Natural killer cell (primary cell): ENCODE measurements at places on chromosomes 4 and X. TPM values are rescaled to one million over a fixed set of nuclear protein-coding genes. Genes with fewer than 3 reads are reported as not detected.

The ZCCHC12 gene
- not detected for total RNA-seq

The CXCL11 gene
- not detected for total RNA-seq

GRCh38 chrX:123990602-123991001 is 29.1 kb downstream of the STAG2 start:
- no peak for DNase-seq

The KANTR gene
- total RNA-seq, result 17.1 TPM

DNA sequence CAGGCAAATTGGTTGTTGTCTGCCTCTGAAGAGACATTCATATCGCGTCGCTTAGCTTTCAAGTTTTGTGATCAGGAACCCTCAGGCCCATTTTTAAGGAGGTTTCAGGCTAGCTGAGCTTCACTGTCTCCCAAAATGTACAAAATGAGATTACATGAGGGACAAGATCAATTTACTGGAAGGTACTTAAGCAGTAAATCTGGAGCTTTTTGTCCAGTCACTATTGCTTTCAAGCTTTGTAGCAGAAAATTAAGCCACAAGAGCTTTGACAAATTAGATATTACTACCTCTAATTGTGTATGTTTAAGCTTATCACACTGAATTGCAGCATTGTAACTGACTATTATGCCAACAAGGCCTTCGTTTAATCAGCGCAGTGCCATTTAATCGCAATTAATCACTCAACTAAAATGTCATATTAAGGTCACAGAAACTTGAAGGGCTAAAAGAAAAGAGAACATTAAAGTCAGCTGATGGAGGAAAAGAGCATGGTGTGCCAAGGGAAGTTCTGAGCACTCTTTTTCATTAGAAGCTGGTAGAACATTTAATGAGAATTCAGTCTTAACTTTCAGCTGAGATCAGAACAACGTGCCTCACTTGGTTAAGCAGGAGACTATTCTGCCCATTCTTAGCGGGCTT is 353.0 kb downstream of the FBXO8 start:
- no peak for DNase-seq

GRCh38 chr4:31294655-31295480 is 574.7 kb downstream of the PCDH7 start:
- DNase-seq, result no peak

- DNase-seq, result no peak
Measured at GRCh38 chrX:8504451-8504850, 39.8 kb downstream of the VCX3B start.

DNA sequence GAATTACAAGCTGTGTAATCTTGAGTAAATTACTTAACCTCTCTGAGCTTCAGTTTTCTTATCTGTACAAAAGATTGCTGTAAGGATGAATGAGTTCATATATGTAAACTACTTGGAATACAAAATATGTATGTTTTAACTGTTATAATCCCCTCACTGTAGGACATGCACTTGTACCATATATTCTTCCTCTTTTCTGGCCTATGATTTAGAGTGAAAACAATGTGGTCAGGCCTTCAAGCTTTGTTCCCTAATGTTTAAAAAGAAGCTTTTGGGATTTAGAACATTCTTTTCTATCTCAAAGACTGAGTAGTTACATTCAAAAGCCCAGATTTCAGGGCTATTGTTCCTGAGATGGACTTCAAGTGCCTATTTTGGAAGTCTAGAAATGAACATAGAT is 26.7 kb upstream of the GPRIN3 start:
- DNase-seq, result no peak

DNA sequence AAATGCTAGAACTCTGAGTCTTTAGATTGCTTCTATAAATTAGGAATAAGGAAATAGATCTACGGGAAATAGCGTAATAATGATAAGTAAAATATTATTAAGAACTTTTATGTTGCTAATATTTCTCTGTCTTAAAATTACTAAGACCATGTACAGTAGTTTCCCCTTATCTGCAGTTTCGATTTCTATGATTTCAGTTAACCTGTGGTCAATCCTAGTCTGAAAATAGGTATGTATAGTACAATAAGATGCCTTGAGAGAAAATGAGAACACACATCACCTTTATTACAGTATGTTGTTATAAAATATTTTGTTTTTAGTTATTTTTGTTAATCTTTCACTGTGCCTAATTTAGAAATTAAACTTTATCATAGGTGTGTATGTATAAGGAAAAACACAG is 92.6 kb downstream of the CCSER1 start:
- no peak for DNase-seq

- DNase-seq, result peak; percentile 43
Measured at GRCh38 chr4:184648313-184649025, 778 bp downstream of the CASP3 start.

GRCh38 chrX:12984603-12985319 is 9.9 kb downstream of the TMSB4X start:
- DNase-seq, result peak; percentile 75

The EPGN gene
- not detected for total RNA-seq
